ENCODE measurements at places on chromosomes 12 and 14.

DNA sequence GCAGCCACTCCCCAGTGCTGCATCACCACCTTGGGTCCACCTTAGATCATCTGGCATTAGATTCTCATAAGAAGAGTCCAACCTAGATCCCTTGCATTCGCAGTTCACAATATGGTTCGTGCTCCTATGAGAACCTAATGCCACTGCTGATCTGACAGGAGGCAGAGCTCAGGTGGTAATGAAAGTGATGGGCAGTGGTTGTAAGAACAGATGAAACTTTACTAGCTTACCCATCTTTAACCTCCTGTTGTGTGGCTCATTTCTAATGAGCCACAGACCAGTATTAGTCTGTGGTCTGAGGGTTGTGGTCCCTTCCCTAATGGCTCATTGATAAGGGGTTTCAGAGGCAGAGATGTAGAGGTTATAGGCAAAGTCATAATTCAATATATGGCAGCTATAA lies 615.9 kb upstream of the MIS18BP1 start:
- DNase-seq = no peak

DNA sequence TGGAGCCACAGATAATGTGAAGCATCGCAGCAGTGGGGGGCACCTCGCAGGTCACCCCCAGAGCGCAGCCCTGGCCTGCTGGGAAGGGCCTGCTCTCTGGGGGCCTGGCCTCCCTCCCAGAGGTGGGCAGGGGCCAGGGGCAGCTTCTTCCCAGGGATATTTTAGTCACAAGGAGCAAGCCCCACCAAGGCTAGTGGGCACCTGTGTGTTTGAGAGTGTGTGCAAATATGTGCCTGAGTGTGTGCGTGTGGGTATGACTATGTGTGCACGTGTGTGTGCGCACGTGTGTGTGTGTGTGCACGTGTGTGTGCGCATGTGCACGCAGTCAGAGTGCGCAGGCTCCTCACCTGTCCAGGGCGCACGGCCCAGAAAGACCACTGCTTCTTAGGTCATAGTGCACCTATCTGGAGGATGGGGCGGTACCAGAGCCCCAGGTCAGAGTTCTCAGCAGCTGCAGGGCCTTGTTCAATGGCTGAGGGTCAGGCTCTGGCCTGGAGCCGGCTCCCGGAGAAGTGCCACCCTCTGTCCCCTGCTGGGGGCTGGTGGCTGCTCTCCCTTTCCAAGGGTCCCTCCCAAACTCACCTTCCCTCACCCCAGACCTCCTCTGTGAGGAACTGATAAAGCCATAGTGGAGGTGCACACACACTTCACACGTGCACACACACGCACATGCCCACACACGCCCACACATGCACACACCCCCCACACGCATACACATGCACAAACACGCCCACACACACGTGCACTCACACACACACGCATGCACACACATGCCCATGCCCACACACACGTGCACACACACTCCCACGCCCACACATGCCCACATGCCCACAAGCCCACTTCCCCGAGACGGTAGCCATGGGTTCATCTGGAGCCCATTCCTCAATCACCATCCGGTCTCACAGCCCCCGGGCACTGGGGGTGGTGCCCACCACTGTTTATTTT lies 128.5 kb downstream of the KIF26A start:
- DNase-seq = no peak

- peak; percentile 42 for DNase-seq
Measured at GRCh38 chr14:67583711-67584644, 16.1 kb downstream of the PIGH start.

- no peak for DNase-seq
Measured at GRCh38 chr14:96574633-96575632, 72.8 kb downstream of the PAPOLA start.

DNA sequence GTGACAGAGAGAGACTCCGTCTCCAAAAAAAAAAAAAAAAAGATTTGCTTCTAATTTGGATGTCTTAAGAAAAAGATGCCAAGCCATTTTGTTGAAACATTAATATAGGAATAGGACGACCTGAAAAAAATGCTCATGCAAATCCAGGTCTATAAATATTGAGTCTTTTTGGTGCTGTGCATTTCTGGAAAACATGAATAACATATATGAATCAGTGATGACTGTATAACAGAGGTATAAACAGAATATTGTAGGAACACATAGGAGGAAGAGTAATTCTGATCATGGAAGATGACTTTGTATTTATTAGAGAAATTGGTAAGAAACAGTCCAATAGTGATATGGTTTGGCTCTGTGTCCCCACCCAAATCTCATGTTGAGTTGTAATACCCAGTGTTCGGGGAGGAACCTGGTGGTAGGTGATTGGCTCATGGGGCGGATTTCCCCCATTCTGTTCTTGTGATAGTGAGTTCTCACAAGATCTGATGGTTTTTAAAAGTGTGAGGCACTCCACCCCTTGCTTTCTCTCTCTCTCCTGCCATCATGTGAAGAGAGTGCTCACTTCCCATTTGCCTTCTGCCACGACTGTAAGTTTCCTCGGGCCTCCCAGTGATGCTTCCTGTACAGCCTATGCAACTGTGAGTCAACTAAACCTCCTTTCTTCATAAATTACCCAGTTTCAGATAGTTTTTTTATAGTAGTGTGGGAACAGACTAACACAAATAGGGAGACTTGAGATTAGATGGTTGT lies 3.0 kb upstream of the SRSF5 start:
- no peak for DNase-seq

GRCh38 chr12:49678711-49679110 lies 28.5 kb downstream of the FMNL3 start:
- no peak for DNase-seq

DNA sequence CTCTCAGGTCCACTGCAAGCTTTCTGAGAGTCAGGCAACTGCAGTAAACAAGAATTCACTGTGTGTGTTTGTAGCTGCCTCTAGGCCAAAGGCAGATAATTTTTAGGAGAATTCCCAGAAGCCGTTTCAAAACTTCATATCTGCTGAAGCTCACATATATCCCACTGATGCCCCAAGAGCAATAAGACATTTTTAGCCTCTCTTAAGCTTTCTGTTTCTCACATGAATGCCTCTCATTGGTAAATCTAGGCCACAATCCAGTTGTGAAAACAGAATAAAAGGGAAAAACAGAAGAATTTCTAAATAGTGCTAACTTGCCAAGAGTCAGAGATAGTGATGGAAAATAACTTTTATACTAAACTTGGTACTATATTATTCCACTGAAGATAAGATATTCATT lies 48.5 kb upstream of the LIN7A start:
- DNase-seq = no peak

DNA sequence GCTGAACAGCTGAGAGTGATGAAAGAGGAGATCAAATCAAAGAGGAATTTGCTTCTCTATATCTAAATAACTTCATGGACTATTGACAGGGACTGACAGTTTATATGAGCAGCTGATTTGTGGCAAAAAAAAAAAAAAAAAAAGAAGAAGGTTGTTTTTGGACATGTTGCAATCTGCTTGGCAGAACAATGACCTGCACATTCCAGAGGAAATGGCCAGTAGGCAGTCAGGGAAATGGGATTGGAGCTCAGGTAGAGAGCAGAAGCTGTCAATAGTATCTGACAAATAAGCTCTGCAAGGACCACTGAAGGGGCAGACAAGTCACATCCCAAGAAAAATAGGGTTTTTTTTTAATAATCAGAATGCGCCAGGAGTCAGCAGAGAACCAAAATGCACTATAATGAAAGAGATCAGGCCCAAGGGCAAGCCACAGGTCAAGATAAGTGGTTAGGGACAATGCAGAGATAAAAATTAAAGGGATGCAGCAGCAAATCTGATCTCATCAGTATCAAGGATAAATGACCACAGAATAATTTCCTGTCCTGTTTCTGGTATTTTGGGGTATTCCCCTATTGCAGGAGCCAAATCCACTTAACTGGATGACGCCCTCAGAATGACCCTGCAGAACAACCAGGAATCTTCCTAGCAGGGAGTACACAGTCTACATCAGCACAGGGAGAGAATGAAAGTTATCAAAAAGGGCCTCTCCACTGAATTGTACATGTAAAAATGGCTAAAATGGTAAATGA lies 22.6 kb upstream of the DUSP16 start:
- no peak for DNase-seq

- DNase-seq = no peak
Measured at GRCh38 chr12:93749515-93749914, 72.3 kb downstream of the CRADD start.
